Large intestine (tissue), 12 donors: ENCODE measurements at places on chromosomes 3 and 15. TPM values are rescaled to one million over a fixed set of nuclear protein-coding genes. Genes with fewer than 3 reads are reported as not detected.

BNIP2 gene
- 59.0 TPM for polyA plus RNA-seq

RASL12 gene
- 3.6 TPM for polyA plus RNA-seq

TUSC7 gene
- polyA plus RNA-seq: not detected

CLEC3B gene
- 35.7 TPM for polyA plus RNA-seq

DLEC1 gene
- 1.2 TPM for polyA plus RNA-seq

SYNM gene
- 29.4 TPM for polyA plus RNA-seq

SNURF gene
- 18.3 TPM for polyA plus RNA-seq

ISL2 gene
- 2.6 TPM for polyA plus RNA-seq

SLC9C1 gene
- 0.33 TPM for polyA plus RNA-seq

HRH1 gene
- 1.4 TPM for polyA plus RNA-seq

GABRR3 gene
- not detected for polyA plus RNA-seq

ZKSCAN7 gene
- polyA plus RNA-seq: 8.4 TPM

THBS1 gene
- polyA plus RNA-seq: 34.0 TPM

WDR93 gene
- 0.30 TPM for polyA plus RNA-seq

STARD5 gene
- 31.2 TPM for polyA plus RNA-seq
